ENCODE measurements at places on chromosomes 7 and 10.

DNA sequence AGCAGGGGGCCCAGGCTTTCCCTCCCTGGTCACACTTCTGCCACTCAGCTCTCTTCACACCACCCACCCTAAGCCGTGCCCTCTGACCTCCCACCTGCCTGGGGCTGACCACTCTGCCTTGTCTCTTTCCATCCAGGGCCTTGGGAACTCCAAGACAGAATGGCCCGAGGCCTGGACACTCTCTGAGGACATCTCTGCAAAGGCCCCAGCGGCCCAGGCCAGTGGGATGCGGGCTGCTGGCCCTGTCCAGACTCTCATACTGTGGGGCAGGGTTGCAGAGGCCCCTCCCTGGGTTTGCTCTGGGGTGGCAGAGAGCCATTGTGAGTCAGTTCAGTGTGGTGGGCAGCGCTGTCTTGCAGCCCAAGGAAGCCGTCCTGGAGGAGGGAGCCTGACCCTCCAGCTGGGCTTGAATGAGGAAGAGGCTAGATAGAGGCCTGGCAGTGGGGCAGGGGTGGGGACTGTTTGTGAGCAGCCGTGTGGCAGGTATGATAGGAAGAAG is 39.9 kb upstream of the RABGEF1 start:
- no peaks in the 10 kb centered on the region for H3K27me3 ChIP-seq
- H3K4me3 ChIP-seq: no peak overlapping the region
- H3K27ac ChIP-seq: no peak overlapping the region

DNA sequence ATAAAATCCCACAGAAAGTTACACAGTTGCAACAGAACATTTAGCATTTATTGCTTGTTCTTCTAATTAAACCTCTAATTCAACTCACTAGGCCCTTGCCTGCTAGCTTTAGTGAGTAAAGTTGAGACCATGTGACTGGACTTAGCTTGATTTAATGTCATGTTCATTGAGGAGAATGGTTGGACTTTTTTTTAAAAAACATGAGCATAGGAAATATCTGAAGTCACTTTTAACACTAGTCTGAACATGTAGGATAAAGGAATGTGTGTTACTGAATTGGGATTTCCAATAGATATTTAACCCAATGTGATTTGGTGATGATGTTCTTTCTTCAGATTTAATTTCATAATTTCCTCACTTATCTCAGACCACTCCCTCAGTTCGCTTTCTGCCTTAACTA is 24.6 kb upstream of the GLCCI1 start:
- H3K27me3 ChIP-seq: peaks cover 6% of the 10 kb centered on the region
- H3K4me3 ChIP-seq: no peak overlapping the region
- H3K27ac ChIP-seq: peak overlapping the region; percentile 80

DNA sequence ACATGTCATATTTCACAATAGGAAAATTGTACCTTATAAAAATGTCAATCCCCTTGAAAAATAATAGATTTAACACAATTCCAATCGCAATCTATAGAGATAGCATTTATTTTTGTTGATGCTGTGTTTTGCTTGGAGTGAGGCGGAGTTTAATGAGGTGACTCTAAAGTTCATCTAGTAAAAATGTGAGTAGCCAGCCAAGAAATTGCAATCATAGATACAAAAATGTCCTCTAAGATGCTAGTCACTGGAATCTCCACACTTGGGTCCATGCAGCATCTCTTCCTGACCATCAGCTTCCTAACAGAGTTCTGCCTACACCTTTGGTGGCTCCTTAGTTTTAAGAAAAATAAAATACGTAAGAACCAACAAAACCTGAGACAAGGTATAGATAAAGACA is 44.9 kb downstream of the GLI3 start:
- no peak overlapping the region for H3K27ac ChIP-seq
- no peaks in the 10 kb centered on the region for H3K36me3 ChIP-seq
- H3K4me3 ChIP-seq: no peak overlapping the region
- DNase-seq: no peak
- peaks cover 4% of the 10 kb centered on the region for H3K27me3 ChIP-seq

DNA sequence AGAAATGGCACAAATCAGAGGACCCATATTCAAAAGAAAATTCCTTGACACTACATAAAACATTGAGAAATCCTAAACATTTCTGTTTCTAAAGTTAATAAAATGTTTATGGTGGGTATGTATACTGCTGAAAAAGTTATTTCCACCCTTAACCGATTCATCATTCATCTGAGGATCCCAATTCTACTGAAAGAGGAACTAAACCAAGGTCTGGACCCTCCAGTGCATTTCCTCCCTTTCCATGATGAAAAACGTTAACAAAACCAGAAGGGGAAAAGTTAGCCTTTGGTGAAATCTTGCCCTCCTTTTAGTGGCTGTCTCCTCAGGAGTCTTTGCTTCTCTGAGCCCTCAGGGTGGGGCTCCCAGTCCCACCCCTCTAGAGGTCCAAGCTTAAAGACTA is 144.5 kb upstream of the ASAH2 start:
- peak overlapping the region; percentile 15 for H3K4me3 ChIP-seq
- H3K27ac ChIP-seq: peak overlapping the region; percentile 92
- DNase-seq: no peak

GRCh38 chr10:48231178-48231577 is 43.3 kb downstream of the FRMPD2 start:
- no peak overlapping the region for H3K27ac ChIP-seq
- H3K4me1 ChIP-seq: peaks cover 14% of the 10 kb centered on the region
- no peak overlapping the region for H3K4me3 ChIP-seq
